ENCODE measurements at places on chromosomes 11 and 22.

GRCh38 chr11:130369141-130369691 is 54.5 kb upstream of the ZBTB44 start:
- DNase-seq: no peak

GRCh38 chr11:19891022-19891421 is 178.4 kb downstream of the NAV2 start:
- no peak for DNase-seq

DNA sequence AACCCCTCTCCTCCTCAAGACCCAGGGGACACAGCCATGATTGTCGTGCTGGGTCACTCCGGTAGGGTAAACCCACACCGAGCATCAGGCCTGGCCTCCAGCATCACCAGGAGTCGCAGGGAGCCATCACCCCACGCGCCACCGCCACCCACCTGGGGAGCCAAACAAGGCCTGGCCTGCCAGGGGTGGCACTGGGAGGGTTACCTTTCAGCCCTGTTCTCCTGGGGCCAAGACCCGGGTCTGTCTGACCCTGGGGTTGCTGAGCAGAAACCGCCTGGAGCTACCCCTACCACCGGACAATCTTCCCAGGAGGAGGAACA is 39.3 kb upstream of the NNMT start:
- DNase-seq: no peak

GRCh38 chr11:116335078-116335477 is 437.7 kb downstream of the BUD13 start:
- DNase-seq: no peak

GRCh38 chr11:97234016-97234415 is 844.2 kb downstream of the JRKL start:
- no peak for DNase-seq

DNA sequence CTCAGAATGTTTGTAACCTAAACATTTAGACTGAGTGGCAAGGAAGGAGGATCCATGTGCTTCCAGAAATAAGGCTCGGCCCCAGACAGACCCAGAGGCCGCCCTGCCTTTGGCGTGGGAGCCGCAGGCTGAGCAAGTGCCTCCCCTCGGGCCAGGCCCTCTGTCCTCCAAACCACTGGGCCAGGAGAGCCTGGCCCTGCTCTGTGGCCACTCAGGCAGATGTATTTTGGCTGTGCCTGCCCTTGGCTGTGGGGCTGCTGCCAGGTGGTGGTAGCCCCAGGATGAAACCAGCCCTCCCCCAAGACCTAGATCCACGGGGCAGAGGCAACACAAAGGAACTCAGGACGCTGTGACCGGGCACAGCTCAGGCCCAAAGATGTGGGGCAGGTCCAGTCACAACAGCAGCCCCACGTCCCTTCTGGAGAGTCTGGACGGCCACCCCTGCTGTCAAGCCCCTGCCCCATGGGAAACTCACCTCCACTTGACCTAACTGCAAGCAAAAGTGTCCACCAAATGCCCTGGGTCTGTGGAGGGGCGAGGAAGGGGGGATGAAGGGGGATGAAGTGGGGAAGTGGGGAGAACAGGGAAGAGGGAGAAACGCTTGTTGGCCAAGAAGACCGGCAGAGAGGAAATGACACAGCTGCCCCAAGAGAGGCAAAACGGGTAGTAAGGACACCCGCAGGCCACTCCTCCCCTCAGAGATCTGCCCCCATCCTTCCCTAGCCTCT is 24.0 kb downstream of the PISD start:
- peak; percentile 18 for DNase-seq

DNA sequence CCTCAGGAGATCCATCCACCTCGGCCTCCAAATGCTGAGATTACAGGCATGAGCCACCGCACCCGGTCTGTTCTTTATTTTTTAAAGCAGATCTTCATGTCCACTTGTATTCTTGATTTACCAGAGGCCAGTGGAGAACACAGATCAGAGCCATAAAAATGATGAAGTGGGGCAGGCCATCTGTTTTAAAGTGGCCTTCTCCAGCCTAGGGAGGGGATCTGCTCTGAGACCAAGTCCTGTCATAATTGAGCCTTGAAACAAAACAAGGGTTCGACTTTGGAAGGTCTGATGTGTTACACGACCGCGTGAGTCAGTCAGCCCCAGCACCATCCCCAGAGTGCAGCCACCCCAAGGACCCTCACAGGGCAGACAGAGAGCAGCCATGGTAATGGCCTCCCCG is 27.5 kb downstream of the ABCC8 start:
- no peak for DNase-seq

Measured in activated CD4-positive, alpha-beta T cell treated with anti-CD3 and anti-CD28 coated beads for 36 hours (primary cell).